ENCODE measurements at places on chromosomes 3 and 15.

DNA sequence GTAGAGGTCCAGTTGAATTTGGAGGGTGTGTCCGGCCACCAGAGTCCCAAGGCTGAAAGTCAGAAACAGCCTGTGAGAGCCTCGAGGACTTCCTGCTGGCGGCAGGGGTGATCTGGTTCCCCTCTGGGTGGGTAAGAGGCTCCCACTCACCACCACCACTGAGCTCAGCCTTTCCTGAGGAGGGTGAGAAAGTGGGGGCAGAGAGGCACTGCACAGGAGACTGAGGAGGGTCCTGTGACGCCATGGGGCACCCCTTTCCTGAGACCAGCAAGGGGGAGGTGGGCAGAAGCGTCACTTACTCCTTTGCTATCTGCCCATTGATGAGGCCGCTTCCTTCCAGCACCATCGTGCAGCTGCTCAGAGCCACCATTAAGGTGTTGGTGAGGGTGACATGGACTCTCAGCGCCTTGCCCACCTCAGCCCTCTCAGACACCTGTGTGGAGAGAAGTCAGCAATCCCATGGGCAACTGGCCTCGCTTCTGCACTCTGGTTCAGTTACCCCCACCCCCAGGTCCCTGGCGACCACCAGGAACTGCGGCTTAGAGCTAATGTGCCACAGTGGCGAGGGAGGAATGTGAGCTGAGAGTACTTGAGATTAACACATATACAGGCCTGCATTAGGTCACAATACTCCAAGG lies 10.0 kb upstream of the TGM5 start:
- DNase-seq = no peak

- DNase-seq = no peak
Observed at GRCh38 chr3:95673215-95673614, 1141.2 kb upstream of the EPHA6 start.

DNA sequence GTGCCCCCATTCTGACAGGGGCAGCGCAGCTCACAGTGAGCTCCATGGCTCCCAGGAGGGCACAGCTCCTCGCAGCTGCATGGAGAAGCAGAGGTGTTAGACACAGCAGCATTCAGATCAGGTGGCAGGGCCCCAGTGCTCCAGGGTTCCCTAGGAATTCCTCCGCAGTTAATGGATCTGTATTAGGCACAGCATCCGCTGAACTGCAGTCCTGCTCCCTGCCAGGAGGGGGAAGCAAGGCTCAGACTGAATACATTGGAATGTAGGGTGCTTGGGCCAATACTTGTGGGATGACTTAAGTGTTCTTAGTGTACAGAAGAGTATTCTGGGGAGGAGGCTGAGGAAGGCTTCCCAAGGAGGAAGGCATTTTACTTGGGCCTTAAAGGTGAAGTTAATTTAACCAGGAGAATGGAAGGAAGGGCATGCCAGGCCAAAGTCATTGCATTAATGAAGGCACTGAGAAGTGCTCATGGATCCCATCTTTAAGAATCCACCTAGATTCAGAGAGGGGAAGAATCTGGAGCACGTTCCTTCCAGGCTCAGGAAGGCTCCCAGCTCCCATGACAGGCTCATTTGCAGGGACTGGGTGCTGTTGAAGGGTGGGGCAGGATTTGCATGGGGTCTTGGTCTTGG lies 111.6 kb downstream of the RAB11A start:
- no peak for DNase-seq

DNA sequence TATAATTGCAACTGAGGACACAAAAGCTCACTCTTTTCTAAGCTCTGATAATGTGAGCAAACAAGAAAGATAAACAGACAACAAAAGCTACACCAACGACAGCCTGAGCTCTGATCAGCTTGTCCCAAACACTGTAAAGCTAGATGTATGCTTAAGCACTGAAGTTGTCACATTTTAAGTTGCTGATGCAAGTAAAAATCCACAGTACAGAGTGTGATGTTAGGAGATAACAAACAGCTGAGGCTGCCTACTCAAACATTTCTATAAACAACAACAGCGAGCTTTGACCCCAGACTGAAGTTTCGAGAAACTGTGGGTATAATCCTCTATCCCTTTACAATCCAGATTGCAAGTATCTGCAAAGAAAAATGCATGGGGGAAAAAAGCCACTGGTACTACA lies 10.7 kb downstream of the MTHFS start:
- no peak for DNase-seq

DNA sequence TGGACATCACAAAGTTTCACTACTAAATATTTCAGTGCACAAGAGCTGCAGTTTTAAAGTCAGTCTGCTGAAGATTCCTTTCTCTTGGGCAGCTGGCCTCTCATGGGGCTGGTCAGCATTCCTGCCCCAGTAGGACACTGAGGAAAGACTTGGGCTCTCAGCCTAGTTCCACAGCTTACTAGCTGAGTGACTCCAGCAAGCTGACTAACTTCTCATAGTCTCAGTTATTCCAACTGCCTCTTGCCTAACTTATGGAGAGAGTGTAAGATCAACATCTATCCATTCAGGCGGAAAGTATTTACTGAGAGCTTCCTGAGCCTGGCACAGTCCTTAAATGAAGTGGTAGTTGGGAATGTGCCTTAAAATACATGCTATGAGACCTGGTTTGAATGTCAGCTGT lies 27.0 kb downstream of the TM4SF4 start:
- no peak for DNase-seq

GRCh38 chr15:32659340-32660155 lies 18.0 kb downstream of the SCG5 start:
- no peak for DNase-seq

GRCh38 chr3:6861625-6862000 lies 698 bp downstream of the GRM7 start:
- DNase-seq = no peak

- no peak for DNase-seq
Observed at GRCh38 chr15:61841466-61841865, 218.8 kb downstream of the VPS13C start.

DNA sequence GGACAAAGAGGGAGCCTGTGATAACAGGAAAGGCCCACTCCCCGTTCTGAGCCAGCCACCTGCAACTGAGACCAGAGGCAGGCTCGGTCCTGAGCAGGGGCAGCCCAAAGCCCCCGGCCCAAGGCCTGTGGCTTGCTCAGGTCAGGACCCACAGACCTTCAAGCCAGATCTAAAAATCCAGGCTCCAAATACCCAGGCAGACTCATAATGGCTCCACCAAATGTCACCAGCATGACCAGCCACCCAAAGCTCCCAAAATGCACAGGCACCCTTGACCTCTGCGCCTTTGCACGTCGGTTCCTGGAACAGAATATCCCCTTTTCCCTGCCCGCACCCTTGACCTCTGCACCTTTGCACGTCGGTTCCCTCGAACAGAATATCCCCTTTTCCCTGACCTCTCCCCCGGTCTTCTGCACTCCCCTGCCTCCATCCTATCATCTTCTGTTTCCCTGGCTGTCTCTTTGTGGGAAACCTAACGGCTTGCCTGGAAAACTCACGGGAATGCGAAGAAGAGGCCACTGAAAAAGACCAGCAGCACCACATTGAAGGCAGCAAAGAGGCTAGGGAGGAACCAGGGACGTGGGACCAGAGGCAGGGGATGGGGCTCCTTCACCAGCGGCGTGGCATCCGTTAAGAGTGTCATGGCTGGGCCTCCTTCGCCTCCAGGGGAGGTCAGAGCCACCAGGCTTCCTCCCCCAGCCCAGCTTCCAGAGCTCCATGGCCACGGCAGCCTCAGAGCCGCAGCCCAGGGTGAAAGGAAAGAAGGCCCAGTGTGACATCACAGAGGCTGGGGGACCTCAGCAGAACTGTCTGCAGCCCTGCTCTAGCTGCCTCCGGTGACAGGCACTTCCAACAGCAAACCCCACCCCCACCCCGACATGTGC lies at the start of gene ZDHHC19:
ZDHHC19 (minus strand) TSS at position 728 of the 884 bp plus-strand sequence; CDS start at position 643, 85 bp downstream.
- DNase-seq = no peak

GRCh38 chr15:41827880-41828806 lies at the start of gene JMJD7:
TSS of gene JMJD7 (plus strand) at chr15:41828092. CDS start at chr15:41828125, 33 bp downstream.
- DNase-seq = peak; percentile 18

GRCh38 chr3:101170062-101170771 lies 150.2 kb downstream of the IMPG2 start:
- no peak for DNase-seq

- no peak for DNase-seq
Observed at GRCh38 chr3:45931496-45931895, 11.8 kb upstream of the CXCR6 start.

GRCh38 chr3:119690043-119690656 lies 12.7 kb upstream of the CFAP91 start:
- DNase-seq = no peak

DNA sequence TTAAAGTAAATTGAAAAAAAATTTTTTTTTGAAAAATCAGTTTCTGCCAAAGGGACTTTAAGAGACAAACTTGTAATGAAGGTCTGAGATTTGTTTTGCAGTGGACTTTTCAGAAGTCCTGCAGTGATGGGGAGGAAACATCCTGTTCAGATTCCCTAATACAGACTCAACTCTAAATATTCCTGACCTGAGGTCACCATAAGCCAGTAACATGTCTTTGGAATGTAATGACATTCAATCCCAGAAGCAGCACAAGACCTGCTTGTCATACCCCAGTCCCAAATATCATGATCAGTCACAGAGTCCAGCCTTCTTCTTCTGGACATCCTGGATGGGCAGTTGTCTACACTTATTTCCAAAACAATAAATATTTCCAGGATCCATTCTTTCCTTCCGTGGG lies 53.6 kb downstream of the TMEM39A start:
- no peak for DNase-seq

DNA sequence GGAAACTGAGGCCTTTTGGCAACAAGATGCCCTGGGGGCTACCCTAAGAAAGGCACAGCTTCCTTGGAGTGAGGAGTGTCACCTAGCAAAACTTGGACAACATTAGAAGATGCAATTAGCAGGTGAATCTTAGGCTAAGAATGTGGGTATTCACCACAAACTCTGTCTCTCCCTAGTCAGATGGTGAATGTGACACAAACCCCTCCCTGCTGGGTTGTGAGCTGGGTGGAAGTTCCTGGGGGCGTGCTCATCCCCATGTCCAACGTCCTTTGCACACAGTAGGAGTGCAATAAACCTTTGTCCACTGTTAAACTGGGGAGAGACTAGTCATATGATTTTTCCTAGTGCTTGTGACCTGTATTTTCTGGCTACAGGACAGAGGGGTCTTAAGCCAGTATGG lies 67.1 kb upstream of the SH3GL3 start:
- no peak for DNase-seq

GRCh38 chr3:154730186-154730585 lies 300.2 kb upstream of the GPR149 start:
- DNase-seq = no peak

GRCh38 chr3:98877132-98877531 lies 24.4 kb downstream of the DCBLD2 start:
- no peak for DNase-seq

- no peak for DNase-seq
Observed at GRCh38 chr15:101022876-101023275, 103.7 kb downstream of the LRRK1 start.

GRCh38 chr3:11706604-11707003 lies 62.9 kb upstream of the VGLL4 start:
- no peak for DNase-seq

GRCh38 chr15:70236341-70237086 lies 138.8 kb upstream of the TLE3 start:
- DNase-seq = no peak

GRCh38 chr15:94455297-94455696 lies 223.9 kb downstream of the MCTP2 start:
- DNase-seq = no peak

Measured in GM12864 (cell line).